ENCODE measurements at places on chromosomes 7 and 10. TPM values are rescaled to one million over a fixed set of nuclear protein-coding genes. Genes with fewer than 3 reads are reported as not detected.

Gene NODAL
- total RNA-seq = not detected

Gene C7orf33
- total RNA-seq = not detected

Gene COBL
- 48.6 TPM for total RNA-seq

Gene CFTR
- total RNA-seq = 85.9 TPM

Gene RALA
- 35.6 TPM for total RNA-seq

Gene ZSCAN25
- total RNA-seq = 18.5 TPM

Gene MMD2
- not detected for total RNA-seq

Gene ATOH7
- total RNA-seq = 0.19 TPM

Gene EGR2
- total RNA-seq = 0.36 TPM

Gene CDH23
- total RNA-seq = 3.0 TPM

Gene PRSS37
- not detected for total RNA-seq

Gene GAD2
- total RNA-seq = not detected

Gene STEAP1
- 24.6 TPM for total RNA-seq

Gene ADRB1
- total RNA-seq = 1.5 TPM

Gene ZMIZ2
- 89.8 TPM for total RNA-seq

Gene CC2D2B
- 0.41 TPM for total RNA-seq

Gene BTRC
- 12.4 TPM for total RNA-seq

Gene PALD1
- 1.9 TPM for total RNA-seq

Gene LMTK2
- 52.9 TPM for total RNA-seq

Gene AKR1C8
- not detected for total RNA-seq

Gene CPA1
- not detected for total RNA-seq

Gene UBTD1
- total RNA-seq = 0.49 TPM

Gene SPAG6
- total RNA-seq = not detected

Gene SKIDA1
- total RNA-seq = 2.4 TPM

Gene ARHGEF35
- 62.2 TPM for total RNA-seq

Gene SUGCT
- 19.1 TPM for total RNA-seq

Gene OR6B1
- not detected for total RNA-seq

Gene PROSER2
- 10.4 TPM for total RNA-seq

Gene PTPRN2
- 26.2 TPM for total RNA-seq

Gene PON1
- not detected for total RNA-seq

Gene TMEM196
- total RNA-seq = 0.14 TPM

Gene OPN4
- total RNA-seq = 0.20 TPM

Gene UNCX
- total RNA-seq = not detected

Gene PRKCQ
- total RNA-seq = 2.2 TPM

Gene CTAGE4
- total RNA-seq = 9.5 TPM

Data from mucosa of descending colon (tissue), 3 donors.